ENCODE measurements at places on chromosomes 6 and 20.

DNA sequence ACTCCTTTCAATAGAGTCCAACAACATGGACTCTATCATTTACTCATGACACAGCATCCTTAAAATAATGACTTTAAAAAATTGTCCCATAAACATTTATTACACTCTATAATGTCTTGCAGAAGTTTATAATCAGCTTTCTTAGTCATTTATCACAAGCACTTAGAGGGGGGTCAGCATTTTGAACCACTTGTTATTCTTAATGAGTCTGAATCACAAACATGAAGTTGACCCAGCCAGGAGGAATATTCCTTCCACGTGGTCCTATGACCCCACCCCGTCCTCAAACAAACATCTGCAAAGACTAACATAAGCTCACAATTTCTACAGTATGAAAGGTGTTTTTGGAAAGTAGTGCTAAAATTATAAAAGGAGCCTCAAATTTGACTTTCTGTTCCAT, 91.1 kb downstream of the MTFR2 start:
- DNase-seq, result no peak

- DNase-seq, result no peak
Measured at GRCh38 chr6:119484598-119484997, 135.0 kb upstream of the MAN1A1 start.

DNA sequence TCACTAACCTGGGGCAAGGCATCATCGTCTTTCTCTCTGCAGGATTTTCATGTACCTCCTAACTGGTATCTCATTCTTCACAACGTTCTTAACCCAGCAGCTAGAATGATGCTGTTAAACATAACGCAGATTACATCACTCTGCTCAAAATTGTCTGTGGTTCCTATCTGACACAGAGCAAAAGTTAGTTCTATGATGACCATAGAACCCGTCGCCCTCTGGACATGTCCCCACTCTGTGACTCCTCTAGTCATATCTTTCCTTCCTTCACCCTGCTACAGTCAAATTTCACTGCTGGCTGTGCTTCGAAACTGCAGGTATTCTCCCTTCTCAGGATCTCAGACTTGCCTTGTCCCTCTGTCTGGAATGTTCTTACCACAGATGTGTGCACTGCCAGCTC, 87.4 kb upstream of the TPD52L1 start:
- no peak for DNase-seq

- no peak for DNase-seq
Measured at GRCh38 chr20:878511-879307, 37.4 kb downstream of the ANGPT4 start.

GRCh38 chr20:24961384-24962181, 12.5 kb downstream of the CST7 start:
- DNase-seq, result no peak

- no peak for DNase-seq
Measured at GRCh38 chr20:25864326-25864962, 167.8 kb upstream of the ZNF337 start.

DNA sequence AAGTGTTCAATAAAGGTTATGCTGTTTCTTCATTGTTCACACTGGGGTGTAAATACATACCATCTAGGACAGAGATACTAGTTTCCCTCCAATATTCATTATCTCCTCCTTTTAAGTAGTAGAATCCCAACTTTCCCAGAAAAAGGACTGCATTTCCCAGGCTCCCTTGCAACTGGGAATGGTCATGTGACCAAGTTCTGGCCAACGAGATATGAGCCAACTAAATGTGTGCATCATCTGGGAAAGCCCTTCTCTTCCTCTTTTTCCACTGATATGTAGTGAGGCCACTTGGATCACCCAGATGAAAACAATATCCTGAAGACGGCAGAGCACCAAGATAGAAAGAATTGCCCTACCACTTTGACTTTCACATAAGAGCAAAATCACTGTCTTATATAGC, 97.9 kb upstream of the PTPRT start:
- DNase-seq, result no peak

DNA sequence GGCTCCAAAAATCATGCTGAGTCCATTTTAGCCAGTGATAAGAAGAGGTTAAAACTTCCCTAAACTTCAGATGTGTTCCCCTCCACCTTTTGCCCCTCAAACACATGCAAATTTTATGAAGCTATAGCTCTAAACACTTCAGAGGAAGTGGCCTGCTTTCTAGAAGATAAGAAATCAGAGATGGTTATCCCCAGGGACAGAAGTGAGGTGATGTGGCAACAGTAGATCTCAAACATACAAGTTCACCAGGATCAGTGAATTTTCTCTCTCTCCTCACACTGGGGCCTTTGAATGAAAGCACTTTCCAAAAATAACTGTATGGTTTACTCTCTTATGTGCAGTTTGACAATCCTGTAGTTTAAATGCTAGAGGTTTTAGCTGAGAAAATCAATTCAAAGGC, 332.0 kb downstream of the BTBD9 start:
- no peak for DNase-seq

- DNase-seq, result no peak
Measured at GRCh38 chr20:62485062-62485700, 9.4 kb upstream of the GATA5 start.

DNA sequence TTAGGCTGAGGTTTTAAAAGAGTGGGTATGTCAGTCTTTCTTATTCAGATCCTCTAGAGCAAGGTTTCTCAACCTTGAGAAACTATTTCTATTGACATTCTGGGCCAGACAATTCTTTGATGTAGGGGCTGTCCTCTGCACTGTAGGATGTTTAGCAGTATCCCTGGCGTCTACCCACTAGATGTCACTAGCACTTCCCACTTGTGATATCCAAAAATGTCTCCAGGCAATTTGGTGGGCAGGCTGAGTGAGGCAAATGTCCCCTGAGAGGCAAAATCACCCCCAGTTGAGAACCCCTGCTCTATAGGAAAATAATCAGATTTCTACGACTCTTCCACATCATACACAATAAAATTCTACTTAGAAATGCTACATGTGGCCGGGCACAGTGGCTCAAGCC, 7.7 kb upstream of the ZKSCAN8 start:
- no peak for DNase-seq

DNA sequence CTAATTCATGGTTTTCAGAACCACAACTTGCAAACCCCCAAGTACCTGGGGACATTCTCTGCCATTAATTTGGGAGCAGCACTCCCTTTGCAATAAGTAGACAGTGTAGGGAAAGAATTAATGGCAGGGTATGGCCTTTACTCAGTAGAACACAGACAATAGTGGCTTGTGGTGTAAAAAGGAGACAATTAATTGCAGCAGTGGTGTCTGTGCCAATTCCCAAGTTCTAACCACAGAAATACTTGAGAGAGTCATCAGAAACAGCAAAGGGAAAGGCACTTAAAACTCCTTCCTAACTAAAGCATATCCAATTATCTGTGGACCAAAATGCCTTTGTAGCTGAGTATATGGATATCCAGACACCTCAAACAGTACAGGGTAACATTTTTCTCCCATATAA, 257.6 kb upstream of the POU3F2 start:
- DNase-seq, result no peak

DNA sequence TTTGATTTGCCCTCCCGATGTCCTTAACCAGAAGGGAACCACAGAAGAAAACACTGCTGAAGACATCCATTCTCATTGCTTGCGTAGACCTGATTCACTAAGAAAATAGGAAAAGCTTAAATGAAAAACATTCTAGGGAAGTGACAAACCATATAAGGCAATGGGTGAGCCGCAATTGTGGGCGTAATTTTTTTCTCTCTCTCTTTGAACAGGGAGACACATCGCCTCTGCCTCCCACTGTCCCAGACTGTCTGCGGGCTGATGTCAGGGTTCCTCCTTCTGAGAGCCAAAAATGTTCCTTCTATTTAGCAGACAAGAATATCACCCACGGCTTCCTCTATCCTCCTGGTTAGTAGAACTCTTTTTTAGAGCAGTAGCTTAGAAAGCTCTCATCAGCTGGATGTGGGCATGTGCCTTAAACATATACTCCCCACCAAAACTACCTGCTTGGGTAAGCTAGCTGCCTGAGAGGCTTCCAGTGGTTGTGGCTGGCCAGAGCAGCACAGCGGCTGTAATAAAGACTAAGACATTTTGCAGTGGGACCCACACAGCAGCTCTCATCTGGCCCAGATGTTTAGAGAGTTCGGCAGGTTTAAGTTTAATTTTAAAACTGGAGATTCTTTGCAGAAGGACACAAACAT, 22.7 kb upstream of the CTAGE9 start:
- peak; percentile 34 for DNase-seq

DNA sequence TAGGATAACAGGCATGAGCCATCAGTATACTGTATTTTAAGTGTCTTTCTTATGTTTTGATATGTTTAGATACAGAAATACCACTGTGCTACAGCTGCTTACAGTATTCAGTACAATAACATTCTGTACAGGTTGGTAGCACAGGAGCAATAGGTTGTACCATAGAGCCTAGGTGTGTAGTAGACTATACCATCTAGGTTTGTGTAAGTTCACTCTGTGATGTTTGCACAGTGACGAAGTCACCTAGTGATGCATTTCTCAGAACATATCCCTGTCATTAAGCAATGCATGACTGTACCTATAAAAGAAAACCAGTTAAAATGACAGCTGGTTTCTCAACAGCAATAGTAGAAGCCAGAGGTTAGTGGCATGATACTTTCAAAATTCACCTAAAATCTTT, 3.0 kb upstream of the ZBTB24 start:
- DNase-seq, result no peak

DNA sequence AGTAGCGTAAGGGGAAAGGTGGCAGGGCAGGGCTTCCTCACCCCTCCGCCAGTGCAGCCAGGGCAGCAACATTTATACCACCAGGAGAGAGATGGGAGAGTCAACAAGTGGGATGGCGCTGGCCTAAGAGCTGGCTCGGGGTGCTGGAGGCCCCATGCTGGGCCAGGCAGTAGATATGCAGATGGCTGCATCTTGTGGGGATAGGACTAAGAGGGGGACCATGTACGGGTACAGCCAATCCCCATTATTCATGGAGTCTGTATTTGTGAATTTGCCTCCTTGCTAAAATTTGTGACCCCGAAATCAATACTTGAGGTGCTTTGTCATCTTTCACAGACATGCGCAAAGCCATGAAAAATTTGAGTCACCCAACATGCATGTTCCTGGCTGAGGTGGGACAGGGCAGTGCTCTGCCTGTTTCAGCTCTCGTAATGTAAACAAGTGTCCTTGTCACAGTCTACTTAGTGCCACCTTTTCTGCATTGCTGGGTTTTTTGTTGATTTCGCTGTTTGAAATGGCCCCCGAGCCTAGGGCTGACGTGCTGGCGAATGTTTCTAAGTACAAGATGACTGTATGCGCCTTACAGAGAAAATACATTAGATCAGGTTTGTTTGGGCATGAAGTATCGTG, 27.5 kb upstream of the TAF8 start:
- no peak for DNase-seq

- DNase-seq, result no peak
Measured at GRCh38 chr6:98670045-98670746, 164.2 kb upstream of the POU3F2 start.

GRCh38 chr6:40845553-40845952, 193.5 kb downstream of the UNC5CL start:
- DNase-seq, result no peak

- no peak for DNase-seq
Measured at GRCh38 chr20:61443443-61444126, 191.5 kb downstream of the CDH4 start.

DNA sequence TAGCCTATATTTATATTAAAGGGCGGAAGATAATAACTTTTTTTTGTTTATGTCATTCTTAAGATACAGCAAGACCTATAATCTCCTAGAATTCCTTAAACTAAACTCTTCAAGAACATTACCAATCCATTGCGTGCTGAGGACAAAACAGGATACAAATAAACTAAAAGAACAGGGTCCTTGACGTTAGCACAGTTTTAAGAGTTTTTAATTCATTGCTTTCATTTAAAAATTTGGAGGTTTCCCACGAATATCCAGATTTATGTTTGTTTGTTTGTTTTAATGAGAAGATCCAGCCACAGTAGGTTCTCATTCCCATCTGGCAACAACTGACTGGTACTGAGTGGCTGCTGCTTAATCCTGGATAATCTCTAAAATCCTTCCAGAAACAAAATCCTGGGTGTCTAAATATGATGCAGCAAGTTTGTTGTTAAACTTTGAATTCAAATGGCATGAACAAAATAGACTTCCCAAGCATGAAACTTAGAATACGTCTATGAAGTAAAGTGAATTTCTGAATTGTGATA, 153.7 kb downstream of the HACE1 start:
- DNase-seq, result no peak

Data from HS-27A (cell line).